ENCODE measurements at places on chromosomes 2 and 18.

DNA sequence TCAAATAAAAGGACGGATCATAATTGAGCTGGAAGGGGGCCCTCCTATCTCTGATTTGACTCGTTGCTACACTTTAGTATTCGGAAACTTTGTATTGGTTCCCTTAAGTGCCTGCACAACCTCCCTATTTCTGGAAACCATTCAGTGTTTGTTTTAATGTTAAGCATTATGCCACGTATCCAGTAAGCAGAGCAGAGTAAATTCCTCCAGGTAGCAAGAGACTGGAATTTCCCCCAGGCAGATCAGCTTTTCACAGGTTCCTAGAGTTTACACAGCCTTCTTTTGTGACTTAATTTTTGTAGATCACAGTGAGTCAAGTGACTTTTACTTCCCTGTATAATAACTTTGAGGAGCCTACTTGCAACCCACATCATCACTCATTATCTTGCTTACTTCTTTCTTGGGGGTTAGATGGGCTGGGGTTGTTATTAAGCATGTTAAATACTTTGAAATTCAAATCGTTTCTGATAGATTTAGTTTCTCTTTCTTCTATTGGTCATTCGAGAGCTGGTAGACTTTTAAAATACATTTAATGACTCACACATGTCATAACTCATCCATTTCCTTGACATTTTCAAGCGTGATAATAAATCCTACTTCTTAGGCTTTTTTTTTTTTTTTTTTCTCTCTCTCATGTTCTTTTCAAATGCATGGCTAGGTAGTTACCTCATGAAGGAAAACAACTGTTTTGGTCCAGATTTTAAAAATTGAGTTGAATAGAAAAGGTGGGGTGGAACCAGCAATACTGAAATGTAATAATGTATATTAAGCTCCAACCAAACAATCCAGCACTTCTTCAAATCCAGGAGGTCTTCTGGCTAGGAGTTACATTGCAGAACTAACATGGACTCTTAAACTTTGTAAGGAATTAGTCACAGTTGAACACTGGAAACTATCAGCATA, 219.3 kb downstream of the NEDD4L start:
- peak; percentile 10 for DNase-seq

DNA sequence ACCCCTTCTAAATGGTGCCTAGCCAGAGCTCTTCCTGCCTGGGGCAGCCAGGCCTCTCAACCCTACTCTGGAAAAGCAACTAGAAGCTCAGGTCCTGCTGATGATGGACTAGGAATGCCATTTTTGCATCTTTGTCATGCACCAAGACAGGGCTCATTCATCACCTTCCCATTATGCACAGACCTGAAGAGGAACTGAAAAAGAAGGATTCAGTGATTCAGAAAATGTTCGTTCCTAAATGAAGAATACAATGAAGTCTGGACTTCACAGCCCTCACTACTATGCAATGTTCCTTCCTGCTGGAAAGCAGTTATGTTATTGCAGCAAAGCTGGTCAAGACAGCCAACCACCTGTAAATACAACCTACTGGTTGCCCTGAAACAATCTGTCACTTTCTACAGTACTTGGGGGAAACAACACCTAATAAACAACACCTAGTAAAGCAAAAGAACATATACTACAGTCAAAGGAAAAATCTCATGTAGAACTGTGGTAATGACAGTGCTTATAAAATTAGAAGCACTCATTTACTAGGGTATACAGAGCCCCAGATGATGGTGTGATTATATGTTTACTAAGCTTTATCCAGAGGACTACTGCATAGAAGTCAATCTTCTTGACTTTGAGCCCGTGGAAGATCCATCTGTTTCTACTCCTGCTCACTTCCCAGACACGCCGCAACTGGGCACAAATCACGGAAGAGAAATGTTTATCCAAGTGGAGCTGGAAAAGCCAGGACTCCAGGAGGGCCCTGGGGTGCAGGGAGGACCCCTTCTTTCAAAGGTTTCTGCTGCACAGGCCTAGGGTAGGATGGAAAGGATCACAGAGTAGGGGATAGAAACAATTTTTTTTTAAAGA, 103.1 kb upstream of the THOC1 start:
- DNase-seq, result no peak

DNA sequence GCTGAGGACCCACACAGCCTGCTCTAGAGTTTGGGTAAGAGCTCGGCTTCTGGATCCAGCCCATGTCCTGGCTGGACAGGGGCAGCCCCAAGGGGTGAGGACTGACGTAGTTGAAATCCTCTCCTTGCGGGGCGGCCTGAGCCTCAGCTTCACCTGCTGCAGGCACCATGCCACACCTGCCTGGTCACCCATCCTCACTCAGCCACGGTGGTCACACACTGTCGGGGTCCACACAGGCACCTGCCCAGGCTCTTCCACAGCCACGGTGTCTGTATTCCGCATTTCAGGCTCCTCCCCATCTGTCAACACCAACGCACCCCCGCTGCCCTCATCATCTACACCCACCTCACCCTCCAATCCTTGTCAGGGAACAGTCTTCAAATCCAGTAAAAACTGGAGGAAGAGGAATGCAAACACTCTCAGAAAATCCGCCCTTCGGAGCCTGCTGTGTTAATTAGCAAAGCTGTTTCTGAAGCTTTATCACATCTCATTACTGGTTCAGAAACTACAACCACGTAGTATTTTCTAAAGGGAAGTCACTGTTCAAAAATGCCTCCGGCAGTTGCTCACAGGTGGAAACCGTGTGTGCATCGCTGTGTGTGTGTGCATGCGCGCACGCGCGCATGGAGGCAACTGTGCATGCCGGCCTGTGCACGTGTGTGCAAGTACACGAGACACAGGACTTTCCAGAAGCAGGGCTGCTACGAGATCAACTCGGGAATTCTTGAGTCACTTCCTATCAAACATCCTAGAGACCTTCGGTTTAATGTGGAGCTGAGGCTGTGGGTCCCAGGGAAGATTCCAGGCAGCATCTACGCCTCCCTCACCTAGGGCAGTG, 38.2 kb downstream of the SLC66A2 start:
- no peak for DNase-seq

DNA sequence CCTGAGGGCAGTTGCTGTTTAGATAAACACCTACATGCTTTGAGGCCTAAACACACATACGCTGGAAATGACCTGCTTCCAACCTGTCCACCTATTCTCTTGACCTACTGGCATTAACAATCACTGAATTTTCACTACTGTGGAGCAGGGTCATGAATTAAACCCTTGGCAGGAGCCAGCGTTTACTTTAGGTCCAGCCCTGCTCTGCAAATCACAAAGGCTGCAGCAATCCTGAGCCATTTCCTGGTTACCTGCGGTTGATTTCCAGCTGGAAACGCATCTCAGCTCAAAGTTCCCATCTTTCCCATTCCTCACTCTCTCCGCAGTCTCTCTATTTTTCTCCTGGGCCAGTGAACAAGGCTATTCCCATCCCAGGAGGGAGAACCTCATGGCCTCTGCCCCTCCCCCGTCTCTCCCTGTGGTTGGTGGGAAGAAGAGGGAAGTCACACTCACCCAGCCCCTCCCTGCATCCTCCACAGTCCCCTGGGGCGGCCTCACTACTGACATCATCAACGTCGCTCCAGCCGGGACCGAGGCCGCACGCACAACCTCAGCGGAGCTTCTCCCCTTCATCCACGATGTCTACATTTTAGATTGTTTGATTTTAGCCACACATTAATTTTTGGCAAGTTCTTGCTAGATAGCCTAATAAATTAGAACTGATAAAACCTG, 84.5 kb upstream of the SNTG2 start:
- DNase-seq, result peak; percentile 8

GRCh38 chr2:237459226-237459625, 27.8 kb upstream of the MLPH start:
- no peak for DNase-seq

GRCh38 chr2:220775856-220776488, 796.1 kb downstream of the EPHA4 start:
- no peak for DNase-seq

- DNase-seq, result no peak
Measured at GRCh38 chr18:62829936-62830335, 114.6 kb downstream of the PHLPP1 start.

DNA sequence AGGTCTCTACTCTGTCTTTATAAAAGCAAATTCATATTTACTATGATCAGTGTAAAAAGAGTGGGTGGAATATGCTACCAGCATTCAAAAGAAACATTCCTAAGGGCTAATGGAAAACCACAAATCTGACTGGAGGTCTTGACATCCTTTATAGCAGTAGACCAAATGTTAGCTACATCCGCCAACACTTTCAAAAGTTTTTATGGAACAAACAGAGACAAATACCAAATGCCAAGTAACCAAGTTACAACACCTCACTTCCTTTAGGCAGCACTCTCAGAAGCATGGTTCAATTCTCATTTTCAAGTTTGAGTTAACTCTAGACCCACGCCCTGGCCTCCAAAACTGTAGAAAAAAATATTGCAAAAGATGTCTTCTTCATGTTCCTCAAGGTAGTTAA, 78.3 kb upstream of the SETBP1 start:
- no peak for DNase-seq

GRCh38 chr2:12948231-12948960, 231.7 kb downstream of the TRIB2 start:
- DNase-seq, result no peak

DNA sequence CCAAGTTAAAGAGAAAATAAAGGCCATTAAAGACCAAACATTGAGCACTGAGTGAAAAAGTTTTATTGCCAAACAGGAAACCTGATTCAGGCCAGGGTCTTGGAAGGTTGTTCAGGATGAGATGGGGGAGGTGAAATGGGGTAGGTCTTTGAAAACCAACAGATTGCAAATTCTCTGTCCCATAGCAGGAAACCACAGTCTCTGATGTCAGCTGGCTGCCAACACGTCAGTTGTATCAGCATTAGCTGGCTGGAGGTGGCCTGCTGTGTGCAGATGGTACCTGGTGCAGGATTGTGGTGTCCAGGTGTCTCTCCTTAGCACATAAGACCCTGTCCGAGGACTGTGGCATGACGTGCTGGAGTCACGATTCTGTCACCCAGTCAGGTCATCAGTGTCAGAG, 106.3 kb downstream of the MSH2 start:
- no peak for DNase-seq

- DNase-seq, result no peak
Measured at GRCh38 chr2:42895791-42896135, 103.4 kb upstream of the HAAO start.

DNA sequence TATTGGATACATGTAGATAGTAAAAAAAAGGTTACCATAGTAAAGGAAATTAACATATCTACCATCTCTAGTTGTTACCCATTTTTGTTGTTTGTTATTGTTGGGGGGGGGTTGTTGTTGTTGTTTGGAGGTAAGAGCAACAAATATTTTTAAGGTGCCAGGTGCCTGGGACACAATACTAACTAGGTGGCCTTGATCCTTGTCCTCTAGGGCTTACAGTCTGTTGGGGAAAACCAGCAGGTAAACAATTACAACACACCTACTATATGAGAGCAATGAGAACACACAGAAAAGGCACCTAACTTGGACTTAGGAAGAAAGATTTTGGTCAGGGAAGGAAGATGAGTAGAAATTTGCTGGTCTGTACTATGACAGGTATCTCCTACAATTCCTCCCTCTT, 46.3 kb downstream of the SCN9A start:
- DNase-seq, result no peak

- peak; percentile 28 for DNase-seq
Measured at GRCh38 chr2:65256054-65256453, 28.4 kb downstream of the ACTR2 start.

GRCh38 chr2:64405581-64406406, 48.2 kb upstream of the LGALSL start:
- DNase-seq, result no peak

- peak; percentile 85 for DNase-seq
Measured at GRCh38 chr2:66526180-66526579, 91.3 kb downstream of the MEIS1 start.

DNA sequence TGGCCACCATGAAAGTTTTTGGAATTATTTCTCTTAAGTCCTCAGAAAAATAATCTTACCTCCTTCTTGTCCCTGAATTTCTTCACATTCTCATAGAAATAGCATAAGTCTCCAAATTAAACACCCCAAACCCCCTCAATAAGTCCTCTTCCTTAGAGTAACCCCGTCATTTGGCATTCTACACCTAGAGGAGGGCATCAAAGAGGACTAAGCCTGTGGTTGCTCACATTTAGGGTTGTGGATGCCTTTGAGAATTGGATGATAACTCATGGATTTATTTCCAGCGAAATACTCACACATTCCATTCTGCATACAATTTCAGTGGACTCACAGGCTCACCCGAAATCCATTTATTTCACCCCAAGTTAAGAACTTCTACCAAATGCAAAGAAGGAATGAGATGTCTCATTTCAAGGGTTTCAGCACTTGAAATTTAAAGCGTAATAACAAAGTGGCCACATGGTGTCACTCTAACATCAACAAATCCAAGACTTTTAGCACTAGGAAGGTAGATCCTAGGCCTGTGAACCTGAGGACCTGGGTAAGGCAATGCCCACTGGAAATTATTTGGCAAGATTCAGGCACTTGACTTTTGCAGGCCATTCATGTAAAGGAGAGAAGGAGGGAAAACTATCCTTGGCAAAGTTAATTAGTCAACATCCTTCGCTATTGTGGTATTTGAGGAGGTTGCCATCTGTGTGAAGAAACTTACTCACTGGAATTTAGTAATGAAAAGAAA, 24.6 kb downstream of the DYTN start:
- peak; percentile 82 for DNase-seq

DNA sequence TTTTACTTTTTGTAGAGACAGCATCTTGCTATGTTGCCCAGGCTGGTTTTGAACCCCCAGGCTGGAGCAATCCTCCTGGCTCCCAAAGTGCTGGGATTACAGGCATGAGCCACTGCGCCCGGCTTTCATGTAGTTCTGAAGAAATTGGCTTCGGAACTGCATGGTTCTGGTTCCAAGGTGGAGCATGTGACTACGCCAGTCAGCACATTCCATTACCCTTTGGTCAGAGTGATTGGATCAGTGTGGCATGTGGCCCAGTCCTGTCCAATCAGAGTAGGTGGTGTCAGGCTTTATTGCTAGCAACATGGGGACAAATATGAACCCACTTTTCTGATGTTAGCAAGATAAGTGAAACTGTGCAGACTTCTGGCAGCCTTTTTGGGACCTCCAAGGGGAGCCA, 16.3 kb upstream of the ATOH8 start:
- no peak for DNase-seq

DNA sequence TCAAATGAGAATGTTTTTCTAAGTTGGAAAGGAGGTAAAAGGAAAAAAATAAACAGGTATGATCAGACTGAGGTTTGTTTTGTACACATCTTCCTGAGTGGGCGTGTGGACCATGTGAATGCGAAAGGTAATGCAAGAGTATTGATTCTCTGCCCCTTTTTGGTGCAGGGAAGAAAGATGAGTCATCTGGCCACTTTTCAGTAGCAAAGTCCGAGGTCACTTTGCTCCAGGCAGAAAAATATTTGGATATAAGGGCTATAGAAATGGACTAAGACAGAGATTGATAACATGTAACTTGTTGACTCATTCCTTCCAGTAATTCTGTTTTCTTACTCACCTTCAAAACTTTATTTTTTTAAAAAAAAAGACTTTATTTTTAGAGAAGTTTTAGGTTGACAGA, 130.5 kb downstream of the DSEL start:
- DNase-seq, result no peak

DNA sequence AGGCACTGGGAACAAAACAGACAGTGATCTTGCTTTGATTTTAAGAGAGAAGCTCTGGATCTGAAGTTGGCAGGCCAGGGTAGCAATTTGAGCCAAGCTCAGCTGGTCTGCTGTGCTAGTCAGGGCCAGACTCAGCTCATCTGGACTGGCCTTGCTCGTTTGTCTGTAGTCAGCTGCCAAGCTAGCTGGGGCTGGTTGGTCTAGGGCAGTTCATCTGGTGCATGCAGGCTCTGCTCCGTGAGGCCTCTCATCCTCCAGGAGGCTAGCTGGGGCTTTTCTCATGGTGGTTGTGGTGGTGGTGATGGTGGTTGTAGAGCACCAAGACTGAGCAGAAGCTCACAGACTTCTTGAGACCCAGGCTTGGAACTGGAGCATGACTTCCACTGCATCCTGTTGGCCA, 10.3 kb downstream of the FBLN7 start:
- DNase-seq, result no peak
